ENCODE measurements at places on chromosomes 3 and 15.

DNA sequence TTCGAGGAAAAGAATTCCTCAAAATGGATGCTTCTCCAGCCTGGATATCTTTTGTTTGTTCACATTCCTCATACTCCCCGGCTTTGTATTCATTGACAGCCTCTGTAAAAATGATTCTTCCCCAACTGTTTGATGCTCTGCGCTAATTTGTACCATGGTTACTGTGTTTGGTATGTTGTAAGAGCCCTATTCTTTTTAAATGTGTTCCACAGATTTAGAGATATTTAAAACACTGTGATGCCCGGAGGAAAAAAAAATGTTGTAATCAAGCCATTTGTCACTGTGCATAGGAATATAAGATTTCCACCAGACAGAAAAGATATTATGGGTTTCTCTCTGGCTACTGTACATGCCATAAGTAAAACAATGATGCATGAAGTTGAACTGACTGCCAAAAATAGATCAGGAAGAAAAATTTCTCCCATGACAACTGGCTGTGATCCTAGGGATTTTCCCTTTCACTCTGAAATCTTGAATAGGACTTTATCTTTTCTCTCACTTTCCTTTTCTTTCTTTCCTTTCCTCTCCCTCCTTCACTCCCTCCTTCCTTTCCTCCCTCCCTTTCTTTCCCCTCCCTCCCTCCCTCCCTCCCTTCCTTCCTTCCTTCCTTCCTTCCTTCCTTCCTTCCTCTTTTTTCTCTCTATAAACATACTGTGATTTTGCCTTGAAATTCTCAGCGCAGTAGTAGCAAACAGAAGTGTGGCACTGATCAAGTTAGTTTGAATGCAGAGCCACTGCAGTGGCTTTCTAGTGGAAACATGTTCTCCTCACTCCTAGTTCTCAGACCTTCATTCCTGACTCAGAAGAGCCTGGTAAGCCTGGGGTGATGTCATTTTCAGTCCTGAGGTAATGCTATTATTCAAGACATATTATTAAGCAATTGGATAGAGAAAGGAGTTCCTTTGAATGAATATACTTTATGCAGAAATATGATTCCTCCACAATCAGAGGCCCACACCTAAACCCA is 254.9 kb upstream of the TBL1XR1 start:
- DNase-seq: no peak

DNA sequence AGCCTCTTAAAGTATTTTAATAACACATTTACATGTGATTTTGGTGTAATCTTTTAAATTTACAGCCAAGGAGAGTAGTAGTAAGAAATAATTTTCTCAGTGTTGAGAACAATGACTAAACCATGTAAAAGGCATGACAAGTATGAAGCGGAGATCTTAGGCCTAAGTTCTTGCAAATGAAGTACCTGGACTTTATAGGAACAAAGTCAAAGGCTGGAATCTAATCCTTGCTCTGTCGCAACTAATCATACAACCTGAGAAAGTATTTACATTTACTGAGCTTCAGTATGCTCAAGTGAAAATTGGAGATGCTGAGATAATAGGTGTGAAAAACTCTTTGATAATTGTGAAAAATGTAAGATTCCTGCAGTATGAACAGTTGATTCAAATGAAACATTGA is 86.4 kb upstream of the VGLL3 start:
- no peak for DNase-seq

DNA sequence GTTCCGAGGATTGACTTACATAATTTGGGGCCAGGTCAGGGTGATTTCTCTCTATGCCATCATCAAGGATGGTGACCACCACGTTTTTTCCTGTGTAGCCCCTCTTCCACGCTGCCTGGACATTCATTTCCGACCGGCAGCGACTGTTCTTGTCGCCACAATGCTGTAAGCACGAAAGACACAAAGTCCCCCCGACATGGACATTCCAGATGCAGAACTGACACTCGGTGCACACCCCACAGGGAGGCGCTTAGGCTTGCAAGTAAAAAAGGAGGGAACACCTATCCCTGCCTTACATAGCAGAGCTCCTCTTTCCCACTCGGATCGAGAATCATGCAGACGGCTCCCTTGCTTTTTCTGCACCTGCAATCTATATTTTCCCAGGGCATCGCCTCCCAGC is 58.2 kb downstream of the PCSK6 start:
- DNase-seq: no peak

DNA sequence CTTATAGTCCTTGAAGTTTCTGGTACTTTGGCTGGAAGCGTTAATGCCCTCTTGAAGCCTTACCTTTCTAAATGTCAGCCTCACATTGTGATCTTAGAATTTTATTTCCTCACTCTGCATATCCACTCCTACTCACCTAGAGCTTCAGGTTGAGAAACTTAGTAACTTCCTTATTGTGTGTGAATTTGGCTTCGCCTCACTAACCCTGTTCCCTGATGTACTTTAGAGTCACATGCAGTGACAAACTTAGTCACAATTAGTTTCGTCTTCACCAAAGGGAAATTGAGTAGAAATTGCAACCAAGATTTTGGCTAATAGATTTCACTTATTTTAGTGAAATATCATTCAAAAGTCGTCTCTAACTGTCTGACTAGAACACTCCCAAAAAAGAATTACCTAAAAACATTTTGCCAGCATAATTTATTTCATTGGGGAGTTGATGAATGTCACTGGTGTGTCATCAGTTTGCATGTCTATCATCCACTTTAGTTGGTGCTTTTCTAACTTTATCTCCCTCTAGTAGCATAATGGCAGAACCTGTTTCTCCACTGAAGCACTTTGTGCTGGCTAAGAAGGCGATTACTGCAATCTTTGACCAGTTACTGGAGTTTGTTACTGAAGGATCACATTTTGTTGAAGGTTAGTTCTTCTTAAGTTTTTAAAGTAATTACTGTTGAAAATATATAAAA is 960 bp downstream of the MFN1 start:
- no peak for DNase-seq

DNA sequence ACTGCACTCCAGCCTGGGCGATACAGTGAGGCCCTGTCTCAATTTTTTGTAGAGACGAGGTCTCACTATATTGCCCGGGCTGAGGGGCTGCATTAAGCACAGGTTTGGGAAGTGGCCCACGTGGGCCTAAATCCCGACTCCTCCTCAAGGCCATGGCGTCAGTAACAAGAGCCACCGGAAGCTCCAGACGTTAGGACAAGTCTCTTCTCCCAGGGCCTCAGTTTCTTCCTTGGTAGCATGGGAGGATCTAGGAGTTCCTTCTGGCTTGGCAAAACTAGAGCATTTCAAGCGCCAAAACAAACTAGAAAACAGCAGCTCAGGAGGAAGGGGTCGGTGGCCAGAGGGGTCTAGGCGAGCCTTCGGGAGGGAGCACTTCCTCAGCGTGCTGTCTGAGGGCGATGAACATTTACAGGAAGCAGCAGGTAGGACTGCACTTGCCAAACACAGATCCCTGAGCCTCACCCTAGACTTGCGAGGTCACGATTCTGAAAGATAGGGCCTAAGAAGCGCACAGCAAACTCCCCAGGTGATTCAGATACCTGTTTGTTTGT is 536 bp downstream of the SNAPC5 start:
- DNase-seq: peak; percentile 29

GRCh38 chr15:85556618-85556895 is 176.2 kb downstream of the AKAP13 start:
- no peak for DNase-seq

GRCh38 chr3:98021830-98022560 is 13.1 kb downstream of the GABRR3 start:
- no peak for DNase-seq

DNA sequence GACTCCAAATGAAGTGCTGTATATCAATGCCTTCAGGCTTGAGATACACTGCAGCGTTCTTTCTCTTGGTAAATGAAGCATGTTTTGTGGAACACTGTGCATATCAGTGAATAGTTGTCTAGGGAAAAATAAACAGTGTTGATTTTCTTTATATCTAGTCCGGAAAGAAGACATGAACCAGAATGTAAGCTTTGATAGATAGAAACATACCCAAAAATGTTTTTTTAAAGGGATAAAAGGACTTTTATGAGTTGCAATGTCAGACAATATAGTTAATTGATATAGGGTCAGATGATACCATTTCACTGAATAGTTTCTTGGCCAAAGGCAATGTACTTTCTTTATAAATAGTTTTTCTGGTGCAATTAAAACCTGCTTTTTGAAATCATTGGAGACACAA is 1037.8 kb downstream of the OTOL1 start:
- no peak for DNase-seq

GRCh38 chr3:39982665-39983357 is 173.4 kb downstream of the MYRIP start:
- DNase-seq: no peak

GRCh38 chr3:148062590-148062989 is 635.1 kb upstream of the AGTR1 start:
- no peak for DNase-seq

GRCh38 chr3:13612829-13613228 is 63.9 kb downstream of the FBLN2 start:
- no peak for DNase-seq

- no peak for DNase-seq
Observed at GRCh38 chr3:161142486-161142885, 37.3 kb upstream of the B3GALNT1 start.

DNA sequence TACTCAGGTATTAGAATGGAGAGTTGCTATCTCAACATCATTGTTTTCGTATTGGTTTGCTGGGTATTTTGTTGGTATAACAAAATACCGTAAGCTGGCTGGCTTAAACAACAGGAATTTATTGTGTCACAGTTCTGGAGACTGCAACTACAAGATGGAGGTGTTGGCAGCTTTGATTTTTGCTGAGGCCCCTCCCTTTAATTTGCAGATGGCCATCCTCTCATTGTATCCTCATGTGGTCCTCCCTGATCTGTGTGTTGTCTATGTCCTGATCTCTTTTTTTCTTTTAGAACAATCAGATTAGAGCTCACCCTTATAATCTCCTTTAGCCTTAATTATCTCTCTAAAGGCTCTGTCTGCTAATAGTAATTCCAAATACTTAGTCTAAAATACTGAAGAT is 299.8 kb upstream of the GOLIM4 start:
- no peak for DNase-seq

GRCh38 chr3:178597371-178597770 is 61.1 kb downstream of the KCNMB2 start:
- no peak for DNase-seq

DNA sequence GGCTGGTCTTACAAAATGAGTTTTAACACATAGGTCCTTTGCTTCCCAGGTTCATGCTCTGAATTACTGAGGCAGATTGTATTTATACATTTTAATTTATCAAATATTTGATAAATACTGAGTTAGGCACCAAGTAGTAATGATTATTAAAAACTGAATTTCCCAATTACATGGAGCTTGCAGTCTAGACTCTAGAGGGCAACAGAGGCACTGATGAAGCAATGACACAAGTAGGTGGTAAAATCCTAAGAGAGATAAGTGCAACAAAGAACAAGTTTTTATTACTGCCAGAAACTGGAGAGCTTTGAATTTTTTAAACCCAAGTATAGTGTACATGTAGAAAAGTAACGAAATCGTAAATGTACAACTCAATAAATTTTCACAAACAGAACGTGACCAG is 406.2 kb upstream of the RARB start:
- DNase-seq: no peak

DNA sequence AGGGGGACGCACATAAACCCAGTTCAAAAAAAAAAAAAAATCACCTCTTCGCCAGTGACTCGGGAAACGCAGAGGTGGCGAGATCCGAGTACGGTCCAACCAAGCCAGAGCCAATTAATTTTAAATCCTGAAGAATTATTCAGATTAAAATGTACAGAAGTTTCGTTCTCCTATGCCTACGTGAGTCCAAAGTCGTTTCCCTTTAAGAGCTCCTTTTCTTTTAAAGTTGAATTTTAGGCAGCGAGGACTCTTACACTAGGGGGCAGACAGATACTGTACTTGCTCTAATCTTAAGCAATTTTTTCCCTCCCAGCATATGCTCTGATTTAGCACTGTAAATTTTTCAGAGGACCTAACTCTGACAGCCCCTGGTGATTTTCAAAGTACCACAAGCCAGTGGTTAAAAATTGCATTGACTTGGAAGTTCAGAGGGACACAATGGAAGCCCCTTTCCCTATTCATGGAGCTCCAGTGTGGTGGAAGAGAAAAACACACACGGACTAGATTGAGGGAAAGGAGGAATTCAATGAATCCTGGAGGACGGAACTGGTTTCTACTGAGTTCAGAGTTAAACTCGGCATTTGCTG is 3.3 kb upstream of the NR2F2 start:
- DNase-seq: peak; percentile 84

- no peak for DNase-seq
Observed at GRCh38 chr3:182323126-182323700, 470.1 kb upstream of the ATP11B start.

GRCh38 chr15:51647128-51647562 is 24.6 kb upstream of the DMXL2 start:
- DNase-seq: peak; percentile 49

DNA sequence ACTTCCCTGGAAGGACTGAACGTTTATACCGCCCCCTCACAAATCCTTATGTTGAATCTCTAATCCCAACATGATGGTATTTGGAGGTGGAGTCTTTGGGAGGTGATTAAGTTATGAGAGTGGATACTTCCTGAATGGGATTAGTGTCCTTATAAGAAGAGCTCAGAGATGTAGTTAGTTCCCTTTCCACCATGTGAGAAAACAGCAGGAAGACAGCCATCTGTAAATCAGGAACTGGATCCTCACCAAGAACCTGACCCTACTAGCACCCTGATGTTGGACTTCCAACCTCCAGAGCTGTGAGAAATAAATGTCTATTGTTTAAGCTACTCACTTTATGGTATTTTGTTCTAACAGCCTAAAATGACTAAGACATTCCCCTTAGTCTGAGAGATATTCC is 33.3 kb upstream of the SACM1L start:
- no peak for DNase-seq

DNA sequence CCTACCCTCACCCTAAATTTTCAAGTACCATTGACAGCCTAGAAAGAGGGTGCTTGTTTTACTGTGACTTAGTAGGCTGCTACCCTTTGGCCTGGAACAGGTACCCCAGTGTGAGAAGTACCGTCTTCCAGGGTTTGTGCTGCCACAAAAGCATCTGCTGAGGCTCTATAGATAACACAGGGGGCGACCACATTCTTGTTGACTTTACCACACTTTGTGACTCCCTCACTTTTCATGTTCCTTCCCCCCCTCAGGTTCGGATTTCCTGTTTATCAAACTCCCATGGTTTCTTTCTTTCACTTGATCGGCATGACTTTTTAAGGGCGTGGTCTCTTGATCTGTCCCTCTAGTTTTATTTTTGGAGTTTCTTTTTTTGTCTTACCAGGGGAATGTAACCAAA is 23.5 kb downstream of the EXOG start:
- no peak for DNase-seq

- no peak for DNase-seq
Observed at GRCh38 chr15:62432702-62433398, 267.8 kb upstream of the C2CD4B start.
